Stimulated activated CD4-positive, alpha-beta T cell treated with anti-CD3 and anti-CD28 coated beads, Interleukin-4, amount 100 ng/mL, for 1 hour (primary cell): ENCODE measurements at places on chromosomes 6 and 20.
A peak's percentile ranks its signal among the peaks of the same experiment; 100 is the strongest.

DNA sequence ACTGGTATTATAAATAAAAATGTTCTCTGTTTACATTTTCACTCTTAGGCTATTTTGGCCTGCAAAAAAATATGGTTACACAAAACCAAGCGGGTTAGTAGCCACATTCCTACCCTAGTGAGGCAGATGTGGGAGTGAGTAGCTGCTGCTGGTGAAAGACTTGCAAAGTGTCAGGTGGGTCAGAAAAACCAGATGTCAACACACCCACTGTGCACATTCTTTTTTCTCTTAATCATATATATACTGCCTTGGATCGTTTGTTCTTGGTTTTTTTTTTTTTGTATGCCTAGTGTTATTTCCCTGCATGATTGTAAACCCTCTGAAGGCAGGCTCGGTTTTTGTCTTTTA is 68.0 kb upstream of the TFB1M start:
- no peak for DNase-seq

- no peak for DNase-seq
These were observed 61.9 kb upstream of the CARMIL1 start for GRCh38 chr6:25217302-25217701.

GRCh38 chr6:132314432-132314831 is 86.8 kb downstream of the MOXD1 start:
- DNase-seq, result no peak

GRCh38 chr6:63352069-63352543 is 32.3 kb upstream of the LGSN start:
- no peak for DNase-seq

- no peak for DNase-seq
These were observed 5.9 kb upstream of the UNC93A start for GRCh38 chr6:167285077-167285770.

- no peak for DNase-seq
These were observed 1.9 kb downstream of the CHD6 start for GRCh38 chr20:41616228-41616627.

GRCh38 chr6:42989923-42990322 is 5.6 kb downstream of the PPP2R5D start:
- no peak for DNase-seq

- no peak for DNase-seq
These were observed 174.2 kb downstream of the MYLK4 start for GRCh38 chr6:2576499-2576898.

- DNase-seq, result peak; percentile 70
These were observed 592 bp upstream of the CDYL start for GRCh38 chr6:4775494-4776130.

DNA sequence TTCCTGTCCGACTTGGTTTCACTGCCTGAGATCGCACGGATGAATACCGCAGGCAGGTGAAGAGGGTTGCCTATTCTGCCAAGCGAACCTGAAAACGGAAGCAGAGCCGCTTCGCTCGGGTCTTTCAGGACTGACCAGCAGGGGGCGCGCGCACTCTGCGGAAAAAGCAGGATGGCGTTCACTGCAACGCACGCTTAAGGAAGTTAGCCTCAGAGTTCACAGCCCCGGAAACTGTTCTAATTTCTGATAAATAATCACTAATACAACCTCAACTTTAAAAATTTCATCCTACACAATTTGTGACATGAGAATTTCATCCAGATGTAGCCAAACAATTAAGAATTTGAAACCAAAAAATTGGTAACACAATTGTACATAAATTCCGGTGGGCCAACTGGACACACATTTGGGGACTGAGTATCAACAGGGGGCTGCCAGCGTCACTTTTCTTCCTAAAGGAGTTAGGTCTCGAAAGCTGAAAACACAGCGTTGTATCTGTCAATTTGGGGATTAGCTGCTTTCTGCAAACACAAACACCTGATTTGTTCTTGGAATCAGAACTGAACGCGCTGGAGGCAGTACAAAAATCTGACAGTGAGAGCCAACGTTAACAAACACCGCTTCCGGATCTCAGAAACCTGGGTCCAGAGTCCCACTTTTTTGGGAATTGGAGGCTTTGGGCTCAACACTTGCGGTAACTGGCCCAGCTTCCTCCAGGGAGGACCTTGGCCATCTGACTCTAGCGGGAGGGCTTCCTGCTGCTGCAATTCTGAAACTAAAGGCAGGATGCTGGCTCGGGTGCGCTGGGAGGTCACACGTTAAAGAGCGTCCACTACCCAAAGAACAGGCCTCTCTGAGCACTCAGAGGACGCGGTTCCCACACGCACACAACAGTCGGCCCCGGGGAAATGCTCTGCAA is 8.8 kb downstream of the PXDC1 start:
- DNase-seq, result peak; percentile 92

GRCh38 chr6:37514321-37514771 is 14.7 kb upstream of the CCDC167 start:
- DNase-seq, result peak; percentile 58

DNA sequence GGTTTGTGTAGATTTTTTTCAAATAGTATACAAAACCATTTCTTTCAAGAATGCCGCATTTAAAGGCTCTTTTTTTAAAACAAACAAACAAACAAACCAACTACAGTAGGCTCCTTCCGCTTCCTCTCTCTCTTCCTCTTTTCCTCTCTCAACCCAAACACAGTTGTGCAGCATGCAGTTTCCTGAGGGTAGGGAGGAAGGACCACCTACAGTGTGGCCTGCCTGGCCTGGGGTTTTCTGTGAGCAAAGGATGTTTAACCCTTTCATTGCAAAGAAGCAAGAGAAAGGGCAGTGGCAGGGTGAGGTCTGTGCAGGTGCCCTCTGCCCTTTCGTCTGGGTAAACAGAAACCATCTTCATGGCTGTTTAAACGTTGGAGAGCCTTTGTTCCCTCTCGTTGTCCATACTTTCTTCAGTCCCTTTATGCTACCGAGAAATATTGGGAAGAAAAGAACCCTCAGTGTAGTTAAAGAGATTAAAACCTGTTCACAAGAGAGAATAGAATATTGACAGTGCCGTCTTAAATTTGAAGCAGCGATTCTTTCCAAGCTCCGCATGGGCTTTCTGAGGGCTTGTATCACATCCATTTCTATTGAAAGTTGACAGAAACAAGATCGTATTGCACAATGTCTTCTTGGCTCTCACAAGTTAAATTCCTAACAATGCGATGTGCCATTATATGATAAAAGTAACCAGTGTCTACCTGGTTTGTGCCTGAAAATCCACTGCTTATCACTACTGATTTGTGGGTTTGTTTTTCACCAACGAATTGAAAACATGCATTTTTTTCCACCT is 215.5 kb upstream of the SNX9 start:
- DNase-seq, result no peak

DNA sequence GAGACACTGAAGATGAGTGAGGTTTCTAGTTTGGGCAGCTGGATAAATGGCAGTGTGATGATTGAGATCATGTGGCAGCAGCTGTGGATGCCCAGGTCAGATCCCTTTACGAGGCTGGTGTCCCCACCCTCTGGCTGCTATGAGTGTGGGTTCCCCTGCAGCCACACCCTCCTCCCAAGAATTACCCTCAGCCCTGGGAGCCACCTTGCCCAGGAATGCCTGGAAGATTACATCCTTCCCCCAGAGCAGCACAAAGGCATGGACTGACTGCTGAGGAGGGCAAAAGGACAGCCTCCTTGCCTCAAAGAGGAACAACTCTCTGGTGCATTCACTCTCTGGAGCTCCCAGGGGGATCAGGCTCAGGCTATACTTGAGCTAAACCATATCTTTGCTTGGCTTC is 15.0 kb upstream of the PKHD1 start:
- DNase-seq, result no peak

- DNase-seq, result no peak
These were observed 2.2 kb upstream of the CCM2L start for GRCh38 chr20:32007787-32008616.

- no peak for DNase-seq
These were observed 47.6 kb upstream of the SMLR1 start for GRCh38 chr6:130779658-130780033.
